ENCODE measurements at places on chromosomes 2 and 18. TPM values are rescaled to one million over a fixed set of nuclear protein-coding genes. Genes with fewer than 3 reads are reported as not detected.

Gene C2orf66
- not detected for total RNA-seq

Gene SOX11
- not detected for total RNA-seq

Gene HOXD13
- not detected for total RNA-seq

Gene APCDD1
- total RNA-seq = not detected

Gene MYO7B
- 0.05 TPM for total RNA-seq

Gene C1QL2
- not detected for total RNA-seq

Gene CCDC74A
- total RNA-seq = 0.60 TPM

GRCh38 chr18:70398076-70398475, 109.2 kb downstream of the SOCS6 start:
- no peaks in the 10 kb centered on the region for H3K4me1 ChIP-seq
- no peak overlapping the region for H3K4me3 ChIP-seq
- DNase-seq = no peak
- H3K36me3 ChIP-seq = no peaks in the 10 kb centered on the region
- H3K27me3 ChIP-seq = no peaks in the 10 kb centered on the region

DNA sequence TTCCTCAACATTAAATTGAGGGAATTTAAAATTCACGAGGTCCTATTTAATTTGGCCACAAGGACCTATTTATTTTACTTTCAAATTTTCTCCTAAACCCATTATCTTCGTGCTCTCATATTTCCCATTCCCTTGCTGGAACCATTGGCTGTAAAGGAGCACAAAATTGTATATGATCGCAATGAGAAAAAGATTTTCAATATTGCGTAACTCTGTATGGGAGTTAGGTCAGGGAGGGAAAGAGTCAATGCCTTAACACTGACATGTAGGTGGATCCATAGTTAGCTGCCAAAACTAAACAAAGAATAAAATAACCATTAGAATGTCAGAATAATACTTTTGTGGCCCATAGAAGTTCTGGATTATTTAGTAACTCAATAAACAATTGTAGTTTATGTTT, 40.6 kb upstream of the ZC3H15 start:
- no peak for DNase-seq
- no peak overlapping the region for H3K4me3 ChIP-seq
- H3K27ac ChIP-seq = no peak overlapping the region
- no peaks in the 10 kb centered on the region for H3K4me1 ChIP-seq
- H3K36me3 ChIP-seq = no peaks in the 10 kb centered on the region

- no peaks in the 10 kb centered on the region for H3K27me3 ChIP-seq
- H3K36me3 ChIP-seq = no peaks in the 10 kb centered on the region
- DNase-seq = no peak
- no peaks in the 10 kb centered on the region for H3K4me1 ChIP-seq
These were observed 105.7 kb downstream of the ACAA2 start for GRCh38 chr18:49707599-49707998.

DNA sequence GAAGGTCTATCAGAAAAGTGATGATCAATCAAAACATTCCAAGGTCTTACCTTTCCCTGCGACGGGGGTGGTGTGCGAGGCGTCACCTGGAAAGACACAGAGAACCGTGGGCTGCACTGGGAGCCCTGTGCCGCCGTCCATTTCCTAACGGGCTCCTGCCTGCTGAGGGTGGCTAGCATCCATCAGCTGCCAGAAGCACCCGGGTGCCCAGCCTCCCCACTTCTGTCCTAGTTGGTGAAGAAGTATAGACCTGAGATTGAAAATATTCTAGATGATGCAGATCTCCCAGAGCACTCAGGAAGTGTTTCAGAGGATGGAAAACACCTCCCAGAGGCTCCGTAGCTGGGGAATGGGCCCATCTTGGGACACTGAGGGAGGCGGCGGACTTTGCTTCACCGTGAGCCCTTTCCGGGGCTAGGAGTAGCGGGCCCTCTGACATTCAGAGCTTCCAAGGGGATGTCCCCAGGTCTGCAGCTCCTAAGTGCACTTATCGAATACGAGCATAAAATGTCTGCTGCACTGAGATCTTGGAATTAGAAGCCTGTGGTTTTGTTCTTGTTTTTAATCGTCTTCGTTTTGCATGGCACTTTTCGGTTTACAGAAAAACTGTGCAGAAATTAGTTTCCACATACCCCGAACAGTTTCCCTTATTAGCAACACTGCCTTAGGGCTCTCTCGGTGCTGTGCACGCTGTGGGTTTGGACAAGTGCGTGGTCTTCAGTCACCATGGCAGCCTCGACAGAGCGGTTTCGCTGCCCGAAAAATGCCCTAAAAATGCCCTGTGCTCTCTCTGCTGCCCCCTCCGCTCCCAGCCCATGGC, 143.5 kb downstream of the MBP start:
- no peak overlapping the region for H3K27ac ChIP-seq
- H3K36me3 ChIP-seq = no peaks in the 10 kb centered on the region
- H3K4me1 ChIP-seq = no peaks in the 10 kb centered on the region
- H3K27me3 ChIP-seq = no peaks in the 10 kb centered on the region

DNA sequence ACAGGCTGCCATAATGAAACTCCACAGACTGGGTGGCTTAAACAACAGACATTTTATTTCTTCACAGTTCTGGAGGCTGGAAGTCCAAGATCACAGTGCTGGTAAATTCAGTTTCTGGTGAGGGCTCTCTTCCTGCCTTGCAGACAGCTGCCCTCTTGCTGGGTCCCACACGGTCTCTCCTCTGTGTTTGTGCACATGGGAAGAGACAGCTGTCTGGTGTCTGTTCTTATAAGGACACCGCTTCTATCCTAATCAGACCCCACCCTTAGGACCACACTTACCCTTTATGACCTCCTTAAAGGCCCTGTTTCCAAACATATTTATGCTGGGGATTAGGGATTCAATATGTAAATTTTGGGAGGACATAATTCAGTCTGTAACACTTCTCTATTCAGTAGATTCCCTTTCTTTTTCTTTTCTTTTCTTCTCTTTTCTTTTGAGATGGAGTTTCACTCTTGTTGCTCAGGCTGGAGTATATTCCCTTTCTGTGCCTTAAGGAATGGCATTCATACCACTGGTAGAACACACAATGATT, 18.9 kb downstream of the CTIF start:
- DNase-seq = no peak
- no peaks in the 10 kb centered on the region for H3K4me1 ChIP-seq
- H3K4me3 ChIP-seq = no peak overlapping the region
- no peaks in the 10 kb centered on the region for H3K27me3 ChIP-seq
- H3K27ac ChIP-seq = no peak overlapping the region

DNA sequence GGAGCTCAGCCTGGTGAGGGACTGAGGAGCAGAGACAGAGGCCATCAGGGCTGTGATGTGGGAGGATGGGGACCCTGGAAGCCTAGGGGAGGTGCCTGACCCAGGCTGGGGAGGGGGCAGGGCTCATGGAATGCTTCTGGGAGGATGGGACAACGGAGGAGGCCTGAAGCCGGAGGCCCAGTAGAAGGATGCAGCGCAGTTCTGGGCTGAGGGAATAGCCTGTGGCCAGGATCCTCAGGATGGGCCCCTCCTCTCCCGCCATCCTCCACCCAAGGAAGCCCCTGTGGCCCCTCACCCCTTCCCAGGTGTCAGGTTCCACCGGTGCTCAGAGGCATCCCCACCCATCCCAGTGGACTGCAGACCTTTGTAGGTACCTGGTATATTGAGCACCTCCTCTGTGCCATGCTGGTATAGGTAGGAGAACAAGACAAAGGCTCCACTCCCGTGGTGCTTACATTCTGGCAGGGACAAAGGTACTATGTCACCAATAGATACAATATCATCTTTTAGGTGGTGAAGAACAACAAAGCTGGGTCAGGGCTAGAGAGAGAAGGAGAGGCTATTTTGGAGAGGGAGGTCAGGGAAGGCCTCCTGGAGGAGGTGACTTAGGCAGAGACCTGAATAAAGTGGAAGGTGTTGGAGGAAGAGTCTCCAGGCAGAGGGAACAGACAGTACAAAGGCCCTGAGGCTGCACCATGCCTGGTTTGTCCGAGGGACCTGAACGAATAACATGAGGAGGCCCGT, 2.7 kb downstream of the ZAP70 start:
- no peak for DNase-seq
- peak overlapping the region; percentile 76 for H3K4me3 ChIP-seq
- peaks cover 97% of the 10 kb centered on the region for H3K4me1 ChIP-seq
- H3K27me3 ChIP-seq = no peaks in the 10 kb centered on the region
- peaks cover 46% of the 10 kb centered on the region for H3K36me3 ChIP-seq

DNA sequence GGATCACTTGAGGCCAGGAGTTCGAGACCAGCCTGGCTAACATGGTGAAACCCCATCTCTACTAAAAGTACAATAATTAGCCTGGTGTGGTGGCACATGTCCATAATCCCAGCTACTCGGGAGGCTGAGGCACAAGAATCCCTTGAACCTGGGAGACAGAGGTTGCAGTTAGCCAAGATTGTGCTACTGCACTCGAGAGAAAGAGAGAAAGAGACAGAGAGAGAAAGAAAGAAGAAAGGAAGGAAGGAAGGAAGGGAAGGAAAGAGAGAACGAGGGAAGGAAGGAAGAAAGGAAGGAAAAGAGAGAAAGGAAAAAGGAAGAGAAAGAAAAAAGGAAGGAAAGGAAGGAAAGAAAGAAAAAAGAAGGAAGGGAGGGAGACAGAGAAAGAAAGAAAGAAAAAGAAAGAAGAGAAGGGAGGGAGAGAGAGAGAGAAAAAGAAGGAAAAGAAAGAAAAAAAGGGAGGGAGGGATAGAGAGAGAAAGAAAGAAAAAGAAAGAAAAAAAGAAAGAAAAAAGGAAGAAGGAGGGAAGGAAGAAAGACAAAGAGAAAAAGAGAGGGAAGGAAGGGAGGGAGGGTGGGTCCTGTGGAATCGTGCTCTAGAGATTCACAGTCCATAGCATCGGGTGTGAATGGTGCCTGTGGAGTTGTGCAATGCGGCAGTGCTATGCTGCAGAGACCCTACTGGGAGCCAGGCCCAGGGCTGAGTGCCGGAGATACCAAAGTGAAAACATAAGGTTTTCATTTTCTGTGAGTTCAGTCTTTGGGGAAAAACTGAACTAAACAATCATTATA, 4.6 kb upstream of the SDC1 start:
- no peak overlapping the region for H3K27ac ChIP-seq
- H3K4me1 ChIP-seq = peaks cover 6% of the 10 kb centered on the region
- H3K36me3 ChIP-seq = no peaks in the 10 kb centered on the region
- DNase-seq = no peak

DNA sequence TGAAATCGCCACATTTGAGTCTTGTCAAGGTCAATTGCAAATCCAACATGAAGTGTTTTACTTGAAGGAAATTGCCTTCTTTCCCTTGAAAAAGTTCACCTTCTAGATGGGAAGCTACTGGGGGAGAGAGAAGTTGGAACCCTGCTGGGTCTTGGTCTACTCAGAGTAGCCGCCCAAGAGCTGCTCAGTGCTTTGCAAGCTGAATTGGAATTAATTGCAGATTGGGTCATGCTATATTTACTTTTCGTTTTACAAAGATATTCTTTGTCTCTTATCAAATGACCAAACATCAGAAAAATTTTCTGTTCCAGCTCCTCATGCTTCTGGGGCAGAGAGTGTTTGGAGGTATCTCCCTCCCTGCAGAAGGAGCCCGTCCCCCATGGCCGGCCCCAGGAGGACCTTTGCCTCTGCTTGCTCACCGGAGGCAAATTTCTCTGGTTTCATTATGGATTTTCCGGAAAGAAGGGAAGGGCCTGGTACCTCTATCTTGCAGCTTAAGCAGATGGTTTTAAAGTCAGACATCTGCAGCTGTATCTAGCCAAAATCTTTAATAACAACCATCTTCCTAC, 289.7 kb downstream of the MYT1L start:
- no peak overlapping the region for H3K4me3 ChIP-seq
- DNase-seq = no peak
- H3K27me3 ChIP-seq = peaks cover 3% of the 10 kb centered on the region
- H3K4me1 ChIP-seq = no peaks in the 10 kb centered on the region

DNA sequence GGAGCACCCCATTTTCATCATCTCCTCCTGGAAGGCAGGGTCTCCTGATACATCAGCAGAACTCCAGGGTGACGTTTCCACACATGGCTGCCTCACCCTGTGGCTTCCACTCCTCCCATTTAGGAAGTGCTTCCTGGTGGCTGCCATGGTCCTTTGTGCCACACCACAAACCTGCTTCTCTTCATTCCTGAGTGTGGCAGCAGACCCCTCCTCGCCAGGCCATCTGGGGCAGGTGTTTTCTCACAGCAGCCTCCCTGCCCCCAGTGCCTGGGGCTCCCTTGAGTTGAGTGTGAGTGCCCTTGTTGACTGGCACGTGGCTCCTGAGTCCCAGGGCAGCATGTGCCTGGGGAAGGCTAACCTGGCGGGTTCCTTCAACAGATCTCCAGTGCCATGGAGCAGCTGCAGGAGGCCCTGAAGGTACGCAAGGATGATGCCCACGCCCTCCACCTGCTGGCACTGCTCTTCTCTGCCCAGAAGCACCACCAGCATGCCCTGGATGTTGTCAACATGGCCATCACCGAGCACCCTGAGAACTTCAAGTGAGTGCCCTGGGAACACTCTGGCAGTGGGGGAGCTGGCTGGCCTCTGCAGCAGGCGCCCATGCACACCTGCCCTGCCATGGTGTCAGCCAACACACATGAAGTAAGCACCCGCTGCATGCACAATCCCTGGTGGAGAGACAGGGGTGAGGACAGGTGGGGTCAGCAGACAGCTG, 113.4 kb upstream of the MCFD2 start:
- peaks cover 4% of the 10 kb centered on the region for H3K4me1 ChIP-seq
- H3K27ac ChIP-seq = no peak overlapping the region

- DNase-seq = no peak
- no peak overlapping the region for H3K4me3 ChIP-seq
- no peaks in the 10 kb centered on the region for H3K27me3 ChIP-seq
- no peaks in the 10 kb centered on the region for H3K36me3 ChIP-seq
These were observed 494.0 kb upstream of the MYT1L start for GRCh38 chr2:2825062-2825461.

DNA sequence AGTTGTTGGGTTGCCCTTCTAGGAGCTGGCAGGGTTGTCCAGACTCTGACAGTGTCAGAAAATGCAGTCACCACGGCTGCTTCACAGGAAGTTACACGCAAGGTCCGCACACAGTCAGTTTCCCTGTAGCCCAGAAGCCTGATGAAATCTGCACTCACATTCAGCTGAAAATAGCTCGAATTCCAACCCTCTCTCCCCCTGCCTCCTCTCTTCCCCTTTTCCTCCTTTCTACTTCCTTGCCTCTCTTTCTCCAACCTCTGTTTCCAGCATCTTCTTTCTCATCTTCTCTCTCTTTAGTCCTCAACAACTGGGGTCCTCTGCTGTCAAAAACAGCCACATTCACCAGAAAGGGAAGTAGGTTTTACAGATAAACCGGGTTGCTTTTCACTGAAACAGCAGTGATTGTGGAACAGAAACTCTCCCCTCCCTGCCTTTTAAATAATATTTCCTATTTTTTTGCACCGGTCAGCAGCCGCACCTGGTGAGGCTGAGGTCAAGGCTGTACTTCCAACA, 69.3 kb downstream of the BCL11A start:
- H3K4me1 ChIP-seq = no peaks in the 10 kb centered on the region
- H3K27ac ChIP-seq = no peak overlapping the region
- no peaks in the 10 kb centered on the region for H3K36me3 ChIP-seq
- H3K27me3 ChIP-seq = no peaks in the 10 kb centered on the region

GRCh38 chr2:112529757-112530156, 12.5 kb upstream of the POLR1B start:
- no peaks in the 10 kb centered on the region for H3K4me1 ChIP-seq
- no peak overlapping the region for H3K4me3 ChIP-seq
- H3K36me3 ChIP-seq = peaks cover 17% of the 10 kb centered on the region
- no peak for DNase-seq

All from CD4-positive, alpha-beta T cell (primary cell).